ENCODE measurements at places on chromosomes 7 and 10. TPM values are rescaled to one million over a fixed set of nuclear protein-coding genes. Genes with fewer than 3 reads are reported as not detected.
A peak's percentile ranks its signal among the peaks of the same experiment; 100 is the strongest.

GRCh38 chr7:128740996-128741395, 1.8 kb downstream of the CALU start:
- DNase-seq = no peak

GRCh38 chr7:29135846-29136245, 10.5 kb downstream of the CPVL start:
- DNase-seq = no peak

DNA sequence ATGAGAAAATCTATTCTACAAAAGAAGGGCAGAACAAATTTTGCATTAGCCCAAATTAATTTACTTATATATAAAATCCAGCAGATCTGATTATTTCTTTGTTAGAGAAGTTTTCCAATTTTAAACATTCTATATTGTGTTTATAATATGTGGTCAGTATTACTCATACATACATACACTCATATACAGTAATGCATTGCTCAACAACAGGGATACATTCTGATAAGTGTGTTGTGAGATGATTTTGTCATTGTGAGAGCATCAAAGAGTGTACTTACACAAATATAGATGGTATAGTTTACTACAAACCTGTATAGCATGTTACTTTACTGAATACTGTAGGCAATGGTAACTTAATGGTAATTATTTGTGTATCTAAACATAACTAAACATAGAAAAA, 239.6 kb upstream of the ETV1 start:
- no peak for DNase-seq

DNA sequence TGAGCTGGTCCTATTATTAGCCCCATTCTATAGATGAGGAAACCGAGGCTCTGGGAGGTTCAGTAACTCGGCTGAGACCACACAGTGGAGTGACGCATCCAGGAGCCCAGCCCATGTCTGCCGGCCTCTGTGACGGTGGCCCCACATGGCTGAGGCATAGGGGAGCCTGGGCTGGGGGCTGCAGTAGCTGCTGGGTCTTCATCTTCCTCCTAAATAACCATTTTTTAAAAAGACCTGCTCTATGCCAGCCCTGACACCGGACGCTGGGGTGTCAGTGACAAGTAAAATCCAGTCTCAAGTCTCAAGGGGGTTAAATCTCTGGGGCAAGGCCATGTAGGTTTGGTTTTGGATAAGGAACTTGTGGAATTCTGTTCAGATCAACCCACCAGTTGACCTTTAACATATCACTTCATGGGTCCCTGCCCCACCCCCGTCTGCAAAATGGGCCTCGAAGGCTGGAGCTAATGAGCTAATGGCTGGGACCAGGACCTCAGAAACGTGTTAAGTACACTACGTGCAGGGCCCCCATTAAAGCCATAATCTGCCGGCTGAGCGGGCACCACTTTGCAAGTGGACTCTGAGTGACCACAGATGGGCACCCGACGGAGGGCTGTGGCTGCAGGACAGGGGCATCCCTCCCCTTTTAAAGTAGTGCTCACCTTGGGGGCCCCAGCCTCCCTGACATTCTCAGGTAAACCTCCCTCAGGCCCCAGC, 136.5 kb upstream of the UNC5B start:
- DNase-seq = no peak

- no peak for DNase-seq
Measured at GRCh38 chr7:272631-273030, 17.3 kb upstream of the FOXL3 start.

GRCh38 chr10:29646960-29647461, 12.2 kb upstream of the SVIL start:
- DNase-seq = no peak

- no peak for DNase-seq
Measured at GRCh38 chr10:125721035-125721434, 1.5 kb downstream of the EDRF1 start.

GRCh38 chr10:29830531-29831512, 196.1 kb upstream of the SVIL start:
- DNase-seq = no peak

Gene CCDC201
- not detected for total RNA-seq

GRCh38 chr7:138828302-138828701, 30.3 kb upstream of the ATP6V0A4 start:
- DNase-seq = no peak

DNA sequence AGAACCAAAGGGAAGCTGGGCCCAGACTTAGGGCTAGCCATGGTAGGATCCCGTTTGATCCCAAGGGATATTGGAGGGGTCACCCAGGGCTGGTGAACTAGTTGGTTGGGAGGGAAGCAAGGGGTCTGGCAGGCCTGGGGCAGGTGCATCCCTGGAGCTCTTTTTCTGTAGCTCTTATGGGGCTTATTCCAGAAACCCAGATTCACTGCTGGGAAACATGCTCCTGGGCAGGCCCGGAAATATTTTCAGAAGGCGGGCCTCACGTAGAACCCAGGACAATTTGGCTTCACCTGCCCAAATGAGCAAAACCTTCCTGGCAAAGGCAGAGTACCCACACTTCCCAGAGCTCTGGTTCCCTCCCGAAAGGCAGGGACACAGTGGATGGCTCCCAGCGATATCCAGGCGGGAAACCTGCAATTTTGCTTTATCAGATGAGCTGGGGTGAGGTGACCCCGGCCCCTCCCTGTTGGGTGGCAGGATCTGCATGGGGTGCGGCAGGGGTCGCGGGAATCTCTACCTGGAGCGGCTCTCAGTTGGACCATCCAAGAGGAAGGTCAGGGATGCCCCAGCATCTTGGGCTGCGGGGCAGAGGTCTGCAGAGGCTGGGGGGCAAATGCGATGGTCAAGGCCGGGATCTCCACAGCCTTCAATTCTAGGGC, 533.9 kb downstream of the TCERG1L start:
- no peak for DNase-seq

DNA sequence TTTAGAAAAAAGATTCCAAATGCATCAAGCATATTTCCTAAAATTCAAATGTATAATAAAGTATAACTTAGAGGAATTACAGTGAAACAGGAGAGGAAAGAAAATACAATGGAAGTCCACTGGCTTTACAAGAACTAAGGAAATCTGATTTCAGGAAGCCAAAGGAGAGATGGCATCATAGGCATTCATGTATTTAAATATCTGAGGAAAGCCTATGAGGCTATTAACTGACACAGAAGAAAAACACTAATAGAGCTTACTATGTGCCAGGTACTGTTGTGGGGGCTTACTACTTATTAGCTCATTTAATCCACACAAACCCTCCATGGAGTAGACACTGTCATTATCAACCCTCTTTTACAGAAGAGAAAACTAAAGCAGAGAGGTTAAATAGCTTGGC, 92.2 kb downstream of the SRPK2 start:
- DNase-seq = no peak

GRCh38 chr10:47252093-47252780, 47.8 kb upstream of the GDF10 start:
- no peak for DNase-seq

DNA sequence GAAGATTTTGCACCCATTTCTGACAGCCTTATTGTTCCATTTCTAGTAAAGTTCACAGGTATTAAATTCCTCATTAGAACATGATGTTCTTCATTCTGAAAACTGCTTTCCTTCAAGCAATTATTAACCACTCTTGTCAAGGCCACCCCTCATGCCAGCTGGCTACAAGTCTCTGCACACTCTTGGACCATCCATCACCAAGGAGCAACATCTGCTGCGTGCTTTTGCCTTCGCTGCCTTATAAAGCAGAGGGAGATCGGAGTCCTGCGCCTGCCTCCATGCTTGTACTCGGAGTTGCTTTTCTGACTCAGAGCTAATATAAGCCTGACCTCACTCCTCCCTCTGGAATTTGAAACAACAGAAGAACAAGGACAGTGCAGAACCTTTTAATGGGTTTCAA, 529.9 kb upstream of the DPP6 start:
- DNase-seq = no peak

DNA sequence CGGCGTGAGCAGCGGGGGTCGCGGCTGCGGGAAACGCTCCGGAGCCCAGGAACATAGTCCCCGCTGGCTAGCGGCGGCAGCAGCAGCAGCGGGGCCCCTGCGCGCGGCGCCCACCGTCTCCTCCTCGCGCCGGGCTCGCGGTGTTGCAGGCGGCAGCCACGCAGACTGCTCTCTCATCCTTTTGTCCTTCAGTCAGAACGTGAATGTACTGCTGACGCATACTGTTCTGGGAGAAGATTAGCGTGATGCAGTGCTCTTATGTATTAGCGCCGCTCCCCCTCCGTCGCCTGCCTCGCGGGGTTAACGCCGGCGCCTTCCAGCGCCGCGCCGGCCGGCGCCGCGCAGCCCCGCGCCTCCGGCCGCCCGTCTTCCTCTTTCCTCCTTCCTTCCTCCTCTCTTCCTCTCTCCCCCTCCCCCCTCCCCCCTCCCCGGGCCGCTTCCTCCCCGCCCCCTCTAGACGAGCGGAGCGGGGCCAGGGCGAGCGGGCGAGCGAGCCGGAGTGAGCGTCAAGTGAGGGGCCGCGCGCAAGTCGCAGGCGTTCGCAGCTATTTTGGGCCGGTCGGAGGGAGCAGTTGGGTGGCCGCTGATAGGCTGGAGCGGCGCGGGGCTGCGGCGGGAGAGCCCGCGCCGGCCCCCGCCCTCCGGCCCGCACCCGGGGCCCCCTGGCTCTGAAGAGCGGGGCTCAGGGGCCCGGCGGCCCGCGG, 816 bp upstream of the LRRC4 start:
- DNase-seq = peak; percentile 76

- no peak for DNase-seq
Measured at GRCh38 chr7:44167920-44168319, 21.3 kb downstream of the GCK start.

Gene AS3MT
- total RNA-seq = not detected

DNA sequence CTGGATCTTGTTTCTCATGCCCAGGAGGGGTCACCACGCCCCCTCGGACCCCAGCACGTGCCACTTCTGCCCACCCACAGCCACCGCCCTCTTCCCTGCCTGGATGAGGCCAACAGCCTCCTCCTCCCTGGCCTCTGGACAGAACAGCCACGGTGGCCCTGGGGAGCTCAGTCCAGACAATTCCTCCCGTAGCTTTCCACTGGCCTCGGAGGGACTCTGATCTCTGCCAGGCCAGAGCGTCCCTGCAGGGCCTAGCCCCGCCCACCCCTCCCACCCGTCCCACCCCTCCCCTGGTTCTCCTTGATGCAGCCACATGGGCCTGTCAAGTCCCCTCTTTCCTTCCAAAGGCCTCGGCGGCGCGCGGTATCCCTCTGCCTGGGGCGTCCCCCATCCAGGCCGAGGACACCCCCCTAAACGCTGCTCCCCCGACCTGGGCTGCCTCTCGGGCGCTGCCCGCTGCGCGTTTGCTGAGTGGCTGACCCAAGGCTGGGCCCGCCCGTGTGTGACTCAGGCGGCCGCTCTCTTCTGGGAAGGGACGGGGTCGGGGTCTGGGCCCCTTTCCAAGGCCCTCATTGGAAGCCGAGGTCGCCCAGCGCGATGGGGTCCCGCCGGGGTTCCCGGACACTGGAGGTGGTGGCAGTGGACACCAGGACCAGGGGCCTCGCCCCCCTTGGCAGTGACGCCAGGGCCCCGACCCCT, 557 bp downstream of the TMEM120A start:
- peak; percentile 28 for DNase-seq

DNA sequence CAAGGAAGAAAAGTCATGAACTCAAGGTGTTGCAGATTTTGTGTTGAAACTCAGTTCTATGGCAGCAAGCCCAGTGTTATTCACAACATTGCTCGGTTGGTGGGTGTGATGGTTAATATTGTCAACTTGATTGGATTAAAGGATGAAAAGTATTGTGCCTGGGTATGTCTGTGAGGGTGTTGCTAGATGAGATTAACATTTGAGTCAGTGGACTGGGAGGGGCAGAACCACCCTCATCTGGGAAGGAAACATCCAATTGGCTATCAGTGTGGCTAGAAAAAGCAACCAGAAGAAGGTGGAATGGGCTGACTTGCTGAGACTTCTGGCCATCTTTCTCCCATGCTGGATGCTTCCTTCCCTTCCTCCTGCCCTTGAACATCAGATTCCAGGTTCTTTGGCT, 353.2 kb downstream of the ADRA2A start:
- peak; percentile 1 for DNase-seq

Gene TEX36
- total RNA-seq = not detected

GRCh38 chr10:63262430-63263073, 129.4 kb downstream of the NRBF2 start:
- no peak for DNase-seq

- no peak for DNase-seq
Measured at GRCh38 chr7:34162027-34162565, 256.8 kb downstream of the BMPER start.

- DNase-seq = no peak
Measured at GRCh38 chr7:31398815-31399214, 58.3 kb upstream of the NEUROD6 start.

GRCh38 chr7:156998988-156999957, 11.2 kb downstream of the MNX1 start:
- DNase-seq = no peak

All from activated CD8-positive, alpha-beta T cell treated with anti-CD3 and anti-CD28 coated beads for 36 hours (primary cell).